Cerebellar nuclear complex (tissue), 1 donor: ENCODE measurements at places on chromosomes 13 and 19.

- DNase-seq, result no peak
These were observed 13.7 kb upstream of the ZNF888 start for GRCh38 chr19:52936954-52937325.

GRCh38 chr13:97975280-97975847 lies 21.9 kb downstream of the IPO5 start:
- no peak for DNase-seq

DNA sequence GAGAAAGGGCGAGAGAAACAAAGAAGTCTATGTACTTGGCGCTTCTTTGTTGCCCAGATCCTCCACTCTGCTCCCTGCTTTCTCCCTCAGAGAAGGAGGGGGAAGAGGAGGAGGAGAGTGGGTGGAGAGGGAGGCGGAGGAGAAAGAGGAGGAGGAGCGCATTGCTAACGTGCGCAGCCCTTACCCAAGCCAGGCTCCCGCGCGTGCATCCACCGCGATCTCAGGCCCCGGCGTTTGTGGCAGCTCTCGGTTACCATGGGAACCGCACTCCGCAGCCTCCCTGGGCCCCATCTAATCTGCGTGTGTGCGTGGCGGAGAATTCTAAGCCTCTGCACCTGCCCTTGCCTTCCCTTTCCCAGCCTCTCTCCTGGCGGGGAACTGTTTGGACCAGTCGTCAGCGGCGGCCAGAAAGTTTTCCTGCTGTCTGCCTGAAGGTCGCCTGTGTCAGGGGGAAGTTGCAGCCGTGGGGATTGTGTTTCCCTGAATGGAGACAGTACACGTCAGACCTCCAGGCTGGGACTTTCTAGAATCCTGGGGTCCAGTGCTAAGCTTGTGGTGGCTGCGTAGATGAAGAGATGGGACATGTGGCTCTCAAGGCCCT lies at the start of gene ERICH6B:
TSS of gene ERICH6B (minus strand) at position 239 of the 601 bp plus-strand sequence. CDS start 18,734 bp downstream, outside the sequence.
- no peak for DNase-seq

GRCh38 chr13:78934336-78934735 lies 275.4 kb upstream of the OBI1 start:
- no peak for DNase-seq

DNA sequence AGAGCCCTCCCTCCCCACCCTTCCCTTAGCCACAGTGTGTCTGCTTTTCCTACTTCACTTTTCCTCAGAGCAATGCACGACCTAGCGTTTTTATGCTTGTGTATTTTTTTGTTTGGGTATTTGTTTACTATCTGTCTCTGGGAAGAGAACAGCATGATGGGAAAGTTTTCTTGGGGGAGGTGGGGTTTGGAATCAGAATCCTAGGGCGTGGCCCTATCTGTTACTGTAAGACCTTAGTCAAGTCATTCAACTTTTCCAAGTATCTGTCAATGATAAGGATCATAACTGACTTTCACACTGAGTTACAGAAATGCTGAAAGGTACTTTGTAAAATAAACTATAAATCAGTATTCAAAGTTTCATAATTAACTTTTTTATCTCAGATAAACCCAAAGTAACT lies 146.3 kb upstream of the WASF3 start:
- no peak for DNase-seq

- no peak for DNase-seq
These were observed 1.4 kb downstream of the DYRK1B start for GRCh38 chr19:39832341-39833083.

- no peak for DNase-seq
These were observed 5.9 kb upstream of the NANOS2 start for GRCh38 chr19:45920458-45920857.

DNA sequence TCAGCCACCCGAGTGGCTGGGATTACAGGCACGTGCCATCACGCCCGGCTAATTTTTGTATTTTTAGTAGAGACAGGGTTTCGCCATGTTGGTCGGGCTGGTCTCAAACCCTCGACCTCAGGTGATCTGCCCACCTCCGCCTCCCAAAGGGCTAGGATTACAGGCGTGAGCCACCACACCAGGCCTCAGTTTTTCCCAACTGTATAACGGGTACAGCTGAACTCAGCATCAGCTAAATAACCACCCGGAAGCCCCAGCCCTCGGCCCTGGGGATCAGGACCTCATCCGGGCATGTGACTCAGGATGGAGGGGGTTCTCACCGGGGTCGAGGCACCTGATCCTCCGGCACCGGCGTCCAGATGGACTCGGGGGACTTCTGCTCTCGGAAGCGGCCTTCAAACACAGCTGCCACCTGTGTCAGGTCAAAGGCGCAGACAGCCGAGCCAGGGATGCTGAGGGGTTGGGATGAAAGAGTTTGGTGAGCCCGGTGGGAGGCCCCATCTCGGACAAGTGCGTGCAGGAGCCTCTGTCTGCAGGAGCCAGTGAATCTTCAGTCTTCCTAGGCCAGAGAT lies 8.9 kb downstream of the SEMA6B start:
- DNase-seq, result no peak

- no peak for DNase-seq
These were observed 139.6 kb downstream of the CACNA1A start for GRCh38 chr19:13366529-13367143.

DNA sequence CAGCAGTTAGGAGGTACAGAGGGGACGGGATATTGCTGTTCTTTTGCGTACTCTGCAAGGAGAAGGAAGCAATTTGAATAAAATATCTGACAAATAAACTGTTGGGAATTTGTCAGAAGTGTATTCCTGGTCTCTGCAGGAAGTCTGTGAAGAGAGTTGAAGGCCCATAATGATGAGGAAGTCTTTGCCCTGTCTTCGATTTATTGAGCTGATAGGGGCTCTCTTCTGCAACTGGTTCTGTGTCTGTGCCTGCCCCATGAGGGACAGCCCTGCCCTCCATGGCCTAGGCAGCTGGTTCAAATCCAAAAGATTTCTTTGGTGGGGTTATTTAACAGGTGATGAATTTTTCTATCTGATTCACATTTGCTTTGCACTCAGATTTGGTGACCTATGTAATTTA lies 339.7 kb upstream of the EDNRB start:
- DNase-seq, result no peak

DNA sequence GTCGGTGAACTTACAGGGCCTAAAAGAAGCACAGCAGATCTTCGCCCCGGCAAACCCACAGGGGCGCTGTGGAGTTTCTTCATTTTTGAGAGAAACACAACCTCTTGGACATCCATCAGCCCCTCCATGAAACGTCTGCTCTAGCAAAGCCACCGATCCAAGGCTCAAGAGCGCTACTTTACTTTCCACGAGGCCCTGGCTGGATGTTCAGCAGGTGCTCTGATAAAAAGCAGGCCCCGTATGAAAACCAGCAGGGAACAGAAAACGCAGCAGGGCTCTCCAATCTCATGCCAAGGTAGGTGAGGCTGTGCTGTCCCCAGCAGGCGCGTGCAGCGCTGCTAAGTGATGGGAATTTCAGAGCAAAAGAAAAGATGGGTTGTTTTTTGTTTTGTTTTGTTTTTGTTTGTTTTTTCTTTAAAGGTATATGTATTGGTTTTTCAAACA lies 86.7 kb downstream of the IRS2 start:
- no peak for DNase-seq

DNA sequence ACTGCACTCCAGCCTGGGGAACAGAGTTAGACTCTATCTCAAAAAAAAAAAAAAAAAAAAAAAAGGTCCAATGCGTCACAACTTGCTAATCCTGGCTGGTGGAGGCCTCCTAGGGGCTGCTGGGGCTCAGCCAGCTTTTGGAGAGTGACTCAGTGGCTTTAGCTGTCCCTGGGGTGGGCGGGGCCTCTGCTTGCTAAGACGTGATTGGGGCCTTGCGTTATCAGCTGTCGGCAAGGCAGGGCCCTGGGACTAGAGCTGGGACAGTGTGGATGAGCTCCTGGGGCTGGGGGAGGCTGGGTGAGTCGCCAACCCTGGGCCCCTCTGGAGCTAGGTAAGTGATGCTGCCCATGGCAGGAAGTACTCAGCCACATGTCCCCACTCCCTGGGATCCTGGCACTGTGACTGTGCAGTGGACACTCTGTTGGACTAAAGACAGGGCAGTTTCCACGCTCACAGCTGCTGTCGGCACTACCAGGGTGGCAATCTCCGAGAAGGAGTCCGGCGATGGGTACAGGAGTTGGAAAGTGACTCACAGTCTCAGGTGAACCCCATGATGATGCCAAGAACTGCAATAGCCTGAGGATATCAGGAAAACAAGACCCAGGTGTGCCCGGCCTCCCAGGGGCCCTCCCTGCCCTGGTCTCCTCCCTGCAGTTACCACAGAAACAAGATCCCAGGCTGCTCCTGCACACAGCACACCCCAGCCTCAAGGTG lies 32.2 kb downstream of the F2RL3 start:
- no peak for DNase-seq

GRCh38 chr13:46716821-46717220 lies 80.1 kb downstream of the ESD start:
- no peak for DNase-seq

- no peak for DNase-seq
These were observed 234.5 kb downstream of the DLEU7 start for GRCh38 chr13:50609011-50609410.

DNA sequence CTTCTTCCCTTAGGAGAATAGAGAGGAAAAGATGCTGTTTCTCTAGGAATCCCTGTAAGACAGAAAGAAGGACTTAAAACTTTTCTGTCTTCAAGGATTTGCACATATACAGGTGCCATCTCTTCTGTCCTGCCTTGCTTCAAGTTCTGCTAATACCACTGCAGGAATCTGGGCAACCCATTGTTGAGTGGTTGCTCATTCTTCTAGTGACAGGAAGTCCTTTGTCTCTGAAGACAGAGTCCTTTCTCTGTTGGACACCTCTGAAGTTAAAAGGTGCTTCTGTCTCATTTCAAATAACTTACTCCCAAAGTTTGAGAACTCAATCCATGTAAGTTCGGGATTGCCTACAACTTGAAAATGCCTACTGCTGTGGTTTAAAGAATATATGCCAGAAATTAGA lies 114.4 kb upstream of the TMTC4 start:
- no peak for DNase-seq

DNA sequence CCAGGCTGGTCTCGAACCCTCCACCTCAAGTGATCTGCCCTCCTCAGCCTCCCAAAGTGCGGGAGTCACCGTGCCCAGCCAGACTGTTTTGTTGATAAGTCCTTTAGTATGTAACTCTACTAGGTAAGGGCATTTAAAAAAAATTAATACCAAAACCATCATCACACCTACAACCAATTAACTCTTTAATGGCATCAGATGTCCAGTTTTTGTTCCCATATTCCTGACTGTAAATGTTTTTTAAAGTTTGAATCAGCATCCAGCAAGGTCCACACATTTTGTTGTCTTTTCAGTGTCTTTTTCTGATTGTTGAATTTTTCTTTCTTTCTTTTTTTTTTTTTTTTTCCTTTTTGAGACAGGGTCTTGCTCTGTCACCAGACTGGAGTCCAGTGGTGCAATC lies 5.6 kb downstream of the FCGRT start:
- no peak for DNase-seq

DNA sequence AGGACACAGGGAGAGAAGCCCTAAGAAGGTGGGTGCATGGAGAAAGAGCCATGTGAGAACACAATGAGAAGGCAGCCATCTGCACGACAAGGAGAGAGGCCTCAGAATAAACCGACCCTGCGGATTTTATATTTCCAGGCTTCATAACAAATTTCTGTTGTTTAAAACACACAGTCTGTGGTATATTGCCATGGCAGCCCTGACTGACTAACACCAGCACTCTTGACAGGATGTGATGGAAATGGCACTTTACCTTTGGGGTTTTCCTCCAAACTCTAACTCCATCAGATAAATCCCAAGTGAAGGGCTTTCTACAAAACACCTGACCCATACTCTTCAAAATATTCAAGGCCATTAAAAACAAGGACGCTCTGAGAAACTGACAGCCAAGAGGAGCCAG lies 13.2 kb upstream of the MED4 start:
- DNase-seq, result no peak

GRCh38 chr13:22454586-22454985 lies 726.2 kb upstream of the SGCG start:
- no peak for DNase-seq
